Panc1 (cell line): ENCODE measurements at places on chromosomes 2 and 18. TPM values are rescaled to one million over a fixed set of nuclear protein-coding genes. Genes with fewer than 3 reads are reported as not detected.

TUBA4B gene
- total RNA-seq: not detected

DNA sequence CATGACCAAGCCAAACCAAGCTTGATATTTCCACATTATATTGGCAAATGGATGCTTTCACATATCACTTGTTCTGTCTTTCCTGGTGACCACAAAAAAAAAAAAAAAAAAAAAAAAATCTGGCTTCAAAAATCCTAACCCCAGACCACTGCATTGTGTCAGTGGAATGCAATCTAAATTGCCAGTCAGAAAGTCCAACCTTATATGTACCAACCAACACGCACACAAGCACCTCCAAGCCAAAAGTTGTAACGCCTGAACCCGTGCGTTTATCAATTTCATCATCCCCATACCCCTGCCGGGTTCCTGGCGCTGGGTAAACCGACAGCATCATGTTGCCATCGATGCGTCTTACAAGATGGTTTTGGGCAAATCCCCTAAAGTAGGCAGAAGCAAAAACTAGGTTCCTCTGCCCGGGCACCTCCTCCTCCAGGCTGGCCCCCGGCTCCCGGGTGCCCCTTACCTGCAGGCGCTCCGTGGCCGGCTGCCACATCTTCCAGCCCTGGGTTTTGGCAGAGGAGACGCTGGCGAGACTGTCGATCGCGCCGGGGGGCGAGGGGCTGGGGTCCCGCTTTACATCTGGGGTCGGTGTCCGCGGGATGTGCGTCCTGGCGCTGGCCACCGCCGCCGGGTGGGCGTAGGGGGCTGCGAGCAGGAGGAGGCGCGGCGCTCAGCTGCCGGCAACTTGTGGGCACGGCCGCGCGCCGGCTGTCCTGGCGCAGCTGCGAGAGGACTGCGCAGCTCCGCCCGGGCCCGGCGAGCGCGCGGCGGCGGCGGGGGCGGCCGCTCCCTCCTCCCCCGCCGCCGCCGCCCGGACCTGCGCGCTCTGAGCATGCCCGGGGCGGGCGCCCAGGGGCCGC, at the start of gene PID1:
Gene PID1, minus strand, starts transcription at position 737 of the 860 bp plus-strand sequence. Its CDS starts 244 bp downstream, at position 493.
- DNase-seq: no peak

FBXO15 gene
- 1.9 TPM for total RNA-seq

GRCh38 chr2:160603771-160604510, 110.3 kb upstream of the RBMS1 start:
- DNase-seq: no peak

- no peak for DNase-seq
These were observed 62.3 kb downstream of the NGEF start for GRCh38 chr2:232950751-232951150.

GRCh38 chr2:112579241-112579640, 5.2 kb upstream of the CHCHD5 start:
- DNase-seq: peak; percentile 32

ALPP gene
- 7.3 TPM for total RNA-seq

DNA sequence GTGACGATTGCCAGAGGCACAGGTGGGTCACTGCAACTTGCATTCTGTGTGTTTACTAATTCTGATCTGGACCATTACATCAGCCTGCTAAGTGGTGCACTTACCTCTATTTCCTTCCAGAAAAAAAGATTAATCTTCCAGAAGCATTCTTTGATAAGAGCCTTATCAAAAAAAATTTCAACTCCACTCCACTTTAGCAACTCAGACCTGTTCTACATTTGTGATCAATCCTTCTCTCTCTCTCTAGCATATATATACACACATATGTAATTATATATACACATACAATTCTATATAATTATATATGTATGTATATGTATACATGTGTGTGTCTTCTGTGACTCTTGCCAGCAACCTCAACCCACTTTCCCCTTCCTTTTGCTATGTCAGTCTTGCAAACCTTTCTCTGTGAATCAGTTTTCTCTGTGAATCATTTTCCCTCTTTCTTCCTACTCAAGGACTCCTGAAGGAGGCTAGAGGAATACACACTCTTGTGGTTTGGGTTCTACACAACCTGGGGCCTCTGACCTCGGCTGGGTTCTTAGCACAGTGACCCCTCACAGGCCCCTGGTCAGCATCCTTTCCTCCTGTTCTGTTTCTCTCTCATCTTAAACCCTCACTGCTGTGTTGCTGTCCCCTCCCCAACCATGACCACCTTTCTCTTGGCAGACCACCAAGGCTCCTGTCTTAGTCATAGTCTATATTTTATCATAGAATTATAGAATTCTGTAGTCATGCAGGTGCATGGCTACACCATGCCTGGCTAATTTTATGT, 130.4 kb upstream of the PELI1 start:
- no peak for DNase-seq

DNA sequence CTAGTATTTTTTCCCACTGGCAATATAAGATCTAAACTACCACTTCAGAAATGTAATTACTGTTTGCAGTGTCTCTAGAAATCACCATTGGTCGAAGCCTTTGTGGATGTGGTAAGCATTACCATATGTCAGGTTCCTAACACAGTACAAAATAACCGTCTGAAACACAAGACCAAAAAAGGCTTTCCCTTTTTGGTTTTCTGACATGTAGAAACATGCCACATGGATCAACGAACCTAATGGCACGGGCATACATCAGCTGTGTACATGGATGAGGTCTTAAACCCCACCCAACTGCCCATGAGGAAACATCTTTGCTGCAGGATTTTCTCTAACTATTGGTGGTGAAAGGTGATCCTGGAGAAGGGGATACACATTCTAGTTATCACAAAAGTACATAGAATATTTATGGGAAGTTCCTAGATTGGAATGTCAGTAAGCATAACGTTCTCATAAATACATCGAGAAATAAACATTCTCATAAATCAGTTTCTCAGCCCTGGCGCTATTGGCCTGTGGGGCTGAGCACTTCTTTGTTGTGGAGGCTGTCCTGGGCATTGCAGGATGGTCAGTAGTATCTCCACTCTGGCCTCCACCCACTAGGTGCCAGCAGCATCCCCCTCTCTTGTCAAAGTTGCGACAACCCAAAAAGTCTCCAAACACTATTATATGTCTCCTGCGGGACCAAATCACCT, 9.0 kb downstream of the VIT start:
- DNase-seq: no peak

LAMA1 gene
- total RNA-seq: 0.03 TPM

EMX1 gene
- 0.36 TPM for total RNA-seq

DNA sequence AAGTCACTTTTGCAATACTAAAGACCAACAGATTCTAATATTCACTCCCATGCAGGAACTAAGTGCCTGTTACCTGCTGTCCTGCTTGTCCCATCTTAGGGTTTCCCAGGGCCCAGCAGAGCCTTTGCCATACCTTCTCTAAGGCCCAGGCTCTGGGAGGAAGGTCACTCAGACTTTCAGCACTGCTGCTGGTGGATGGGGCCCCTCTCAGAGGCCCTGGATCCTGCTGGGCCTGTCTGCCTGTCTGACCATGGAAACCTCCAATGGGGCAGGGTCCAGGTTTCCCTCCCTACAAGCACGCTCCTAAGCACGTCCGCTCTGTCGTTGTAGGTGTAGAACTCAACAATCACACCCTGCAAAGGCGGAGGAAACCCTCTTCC, 75.1 kb downstream of the RRM2 start:
- no peak for DNase-seq

MTLN gene
- 84.3 TPM for total RNA-seq

DNA sequence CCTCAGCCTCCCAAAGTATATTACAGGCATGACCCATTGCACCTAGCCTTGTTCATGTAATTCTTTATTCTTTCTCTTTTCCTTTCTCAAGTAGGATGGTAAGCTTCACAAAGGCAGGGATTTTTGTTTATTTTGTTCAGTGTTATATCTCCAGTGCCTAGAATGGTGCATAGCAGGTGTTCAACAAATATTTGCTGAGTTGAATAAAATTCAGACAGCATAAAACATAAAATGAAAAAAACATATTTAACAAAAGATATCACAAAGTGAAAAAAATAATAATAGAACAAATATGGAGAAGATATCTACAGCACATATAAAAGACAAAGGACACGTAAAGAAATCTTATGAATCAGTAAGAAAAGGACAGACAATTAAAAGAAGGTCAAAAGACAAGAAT, 8.8 kb downstream of the PREPL start:
- DNase-seq: no peak

GRCh38 chr18:46407486-46408166, 249.4 kb downstream of the LOXHD1 start:
- DNase-seq: no peak

CRYGD gene
- total RNA-seq: not detected

DNA sequence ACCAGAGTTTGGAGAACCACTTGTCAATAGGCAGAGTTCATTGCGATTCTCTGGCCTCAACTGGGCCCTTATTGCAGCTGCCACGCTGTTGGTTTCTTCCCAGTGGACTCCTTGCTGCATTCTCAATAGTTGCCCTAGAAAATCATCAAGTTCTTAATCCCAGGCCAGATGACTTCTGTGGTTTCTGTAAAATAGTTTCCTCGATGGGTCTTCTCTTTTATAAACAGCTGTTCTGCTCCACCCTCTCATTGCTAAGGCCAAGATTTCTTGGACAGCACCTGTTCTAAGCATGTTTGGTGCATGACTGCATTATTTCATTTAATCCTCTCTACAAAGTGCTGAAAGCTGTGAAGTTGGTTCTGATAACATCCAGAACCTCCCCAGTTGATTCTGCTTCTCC, 131.0 kb downstream of the BCL2L11 start:
- DNase-seq: no peak

IL36RN gene
- not detected for total RNA-seq

DSC3 gene
- total RNA-seq: 0.23 TPM

GRCh38 chr18:61475931-61476330, 142.7 kb downstream of the CDH20 start:
- DNase-seq: no peak

LAMA3 gene
- total RNA-seq: 8.1 TPM

NGEF gene
- total RNA-seq: 17.8 TPM

DNA sequence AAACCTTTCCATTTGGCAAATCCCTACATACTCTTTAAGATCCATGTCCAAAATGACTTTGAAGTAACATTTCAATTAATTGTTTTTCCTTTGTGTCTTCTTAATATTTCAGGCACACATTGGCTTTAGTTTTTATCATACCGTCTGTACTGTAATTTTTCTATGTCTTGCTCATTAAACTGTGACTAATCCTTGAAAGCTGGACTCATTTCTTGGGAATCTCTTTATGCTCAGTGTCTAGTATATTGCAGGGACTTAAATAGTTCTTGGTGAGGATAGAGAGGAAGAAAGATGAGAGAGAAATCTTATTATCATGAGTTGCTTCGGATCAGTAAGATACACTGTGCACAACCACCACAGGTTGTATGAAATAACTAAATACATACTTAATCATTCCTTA, 448.3 kb upstream of the ST6GAL2 start:
- no peak for DNase-seq

DNA sequence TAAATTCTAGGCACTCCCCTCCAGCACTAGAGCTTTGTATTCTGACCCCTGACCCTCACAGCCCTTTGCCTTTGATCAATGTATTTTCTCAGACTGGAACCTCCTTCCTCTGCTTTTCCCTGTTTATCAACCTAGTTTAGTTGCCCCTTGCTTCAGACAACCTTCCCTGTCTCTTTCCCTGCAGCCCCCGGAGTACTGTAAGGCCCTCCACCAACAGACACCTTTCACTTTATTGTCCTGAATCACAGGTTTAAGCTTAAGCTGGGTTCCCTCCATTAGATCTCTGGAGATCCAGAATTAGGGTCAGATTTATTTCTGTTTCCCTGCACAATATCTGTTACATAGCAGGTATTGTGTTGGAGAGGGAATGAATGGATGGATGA, 140.2 kb downstream of the DDX1 start:
- no peak for DNase-seq

DNA sequence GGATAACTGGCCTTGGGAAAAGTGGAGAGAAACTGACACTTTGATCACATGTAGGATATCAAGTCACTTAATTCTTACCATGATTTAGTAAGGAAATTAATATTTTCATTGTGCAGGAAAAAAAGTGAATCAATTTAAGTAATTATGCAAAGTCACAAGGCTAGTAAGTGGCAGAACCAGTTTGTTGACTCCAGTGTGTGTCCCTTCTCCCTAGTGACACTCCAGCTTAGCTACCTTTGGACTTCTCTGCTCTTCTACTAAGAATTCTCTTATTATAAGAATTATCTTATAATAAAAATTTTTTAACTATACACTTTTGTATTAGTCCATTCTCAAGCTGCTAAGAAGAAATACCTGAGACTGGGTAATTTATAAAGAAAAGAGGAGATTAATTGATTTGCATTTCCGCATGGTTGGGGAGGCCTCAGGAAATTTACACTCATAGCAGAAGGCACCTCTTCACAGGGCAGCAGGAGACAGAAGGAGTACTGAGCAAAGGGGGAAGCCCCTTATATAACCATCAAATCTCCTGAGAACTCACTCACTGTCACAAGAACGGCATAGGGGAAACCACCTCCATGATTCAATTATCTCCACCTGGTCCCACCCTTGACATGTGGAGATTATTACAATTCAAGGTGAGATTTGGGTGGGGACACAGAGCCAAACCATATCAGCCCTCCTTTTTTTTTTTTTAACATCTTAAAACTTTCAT, 13.6 kb downstream of the COL4A4 start:
- no peak for DNase-seq

GRCh38 chr18:38475686-38476085, 910.1 kb upstream of the CELF4 start:
- no peak for DNase-seq

- DNase-seq: no peak
These were observed 103.1 kb downstream of the DTNB start for GRCh38 chr2:25570161-25570845.

AFF3 gene
- 2.2 TPM for total RNA-seq

GCG gene
- 0.31 TPM for total RNA-seq

- no peak for DNase-seq
These were observed 82.6 kb downstream of the MAPK4 start for GRCh38 chr18:50642439-50642838.

DNA sequence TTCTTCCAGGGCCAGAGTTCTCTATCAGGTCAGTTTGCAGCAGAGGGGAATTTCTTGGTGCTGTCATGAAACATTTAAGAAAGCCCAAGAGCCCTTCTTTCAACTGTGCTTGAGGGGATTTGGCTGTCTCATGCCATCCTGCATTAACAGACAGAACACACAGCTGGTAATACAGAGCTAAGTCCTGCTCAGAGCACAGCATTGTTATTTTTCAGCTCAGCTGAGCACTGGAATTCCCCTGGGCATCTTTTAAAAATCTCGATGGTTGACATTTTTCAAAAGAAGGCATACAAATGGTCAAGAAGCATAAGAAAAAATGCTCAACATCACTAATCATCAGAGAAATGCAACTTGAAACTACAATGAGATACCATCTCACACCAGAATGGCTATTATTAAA, 14.9 kb upstream of the IL1R2 start:
- no peak for DNase-seq

- DNase-seq: no peak
These were observed 9.9 kb downstream of the ST3GAL5 start for GRCh38 chr2:85878719-85879370.

- no peak for DNase-seq
These were observed 39.2 kb downstream of the MYO7B start for GRCh38 chr2:127574656-127575055.

GRCh38 chr2:140680862-140681261, 1450.0 kb downstream of the LRP1B start:
- DNase-seq: no peak
